ENCODE measurements at places on chromosomes 13 and 19. TPM values are rescaled to one million over a fixed set of nuclear protein-coding genes. Genes with fewer than 3 reads are reported as not detected.
A peak's percentile ranks its signal among the peaks of the same experiment; 100 is the strongest.

- DNase-seq: no peak
Measured at GRCh38 chr13:63436325-63436668, 2020.6 kb upstream of the PCDH20 start.

GRCh38 chr19:19385131-19385895 is 20.2 kb upstream of the GATAD2A start:
- peak; percentile 100 for DNase-seq

DNA sequence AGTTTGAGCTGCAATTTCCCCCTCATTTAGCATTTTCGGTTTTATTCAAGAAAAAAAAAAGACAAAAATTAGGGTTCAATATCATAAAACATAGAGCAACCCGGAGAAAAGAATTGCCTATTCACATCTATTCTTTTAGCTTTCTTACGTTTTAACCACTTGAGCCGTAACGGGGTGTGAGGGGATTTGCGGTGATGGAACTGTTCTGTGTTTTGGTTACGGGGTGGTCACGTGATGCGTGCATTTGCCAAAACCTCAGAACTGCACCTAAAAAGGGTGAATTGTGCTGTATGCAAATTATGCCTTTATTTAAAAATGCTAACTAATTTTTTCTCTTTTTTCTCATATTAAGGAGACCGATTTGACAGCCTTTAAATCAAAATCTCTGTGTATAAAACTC is 22.1 kb downstream of the CLEC11A start:
- no peak for DNase-seq

GRCh38 chr19:35860436-35860817 is 3.7 kb downstream of the KIRREL2 start:
- DNase-seq: no peak

DNA sequence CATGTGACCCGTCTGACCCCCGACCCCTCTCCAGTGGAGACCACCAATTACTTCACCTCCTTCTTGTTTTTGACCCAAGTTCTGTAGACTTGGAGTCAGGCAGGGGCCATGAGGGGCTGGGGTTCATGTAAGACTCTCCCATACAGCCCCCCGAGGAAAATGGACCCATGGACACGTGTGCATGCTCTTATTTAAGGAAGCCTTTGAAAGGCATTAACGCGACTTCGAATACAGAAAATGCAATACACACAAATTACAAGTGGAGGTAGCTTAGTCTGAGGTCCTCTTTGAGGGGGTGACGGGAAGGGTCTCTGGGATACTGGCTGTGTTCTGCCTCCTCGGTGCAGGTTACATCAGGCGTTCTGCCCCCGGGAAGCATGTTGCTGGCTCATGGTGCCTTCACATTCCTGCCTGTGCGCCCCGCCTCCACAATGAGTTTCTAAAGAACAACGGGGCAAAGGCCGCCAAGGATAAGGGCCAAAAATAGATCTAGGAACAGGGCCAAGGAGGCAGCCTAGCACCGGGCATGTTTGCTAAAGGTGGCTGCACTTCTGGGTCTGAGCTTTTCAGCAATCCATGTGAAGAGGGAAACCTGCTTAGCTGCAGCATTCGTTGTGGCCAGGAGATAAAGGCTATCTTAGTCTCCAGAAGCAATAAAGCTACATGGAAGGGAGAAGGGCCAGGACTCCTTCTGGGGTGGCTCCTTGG is 54.5 kb downstream of the RAB20 start:
- peak; percentile 46 for DNase-seq

DNA sequence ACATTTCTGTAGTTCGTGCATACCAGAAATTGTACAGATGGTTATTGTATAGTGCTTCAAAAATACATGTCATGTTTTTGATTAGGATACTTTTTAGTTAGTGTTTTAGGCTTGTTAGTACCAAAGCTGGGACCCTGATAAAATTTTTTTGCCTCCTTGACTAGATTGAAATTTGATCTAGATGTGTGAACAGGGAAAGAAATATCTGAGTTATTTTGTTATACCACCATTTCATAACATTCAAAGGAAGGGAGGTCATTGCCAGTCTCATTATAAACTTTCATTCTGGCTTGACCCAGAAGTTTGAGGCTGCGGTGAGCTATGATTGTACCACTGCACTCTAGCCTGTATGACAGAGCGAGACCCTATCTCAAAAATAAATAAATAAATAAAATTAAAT is 9.0 kb downstream of the LMO7 start:
- DNase-seq: no peak

DNA sequence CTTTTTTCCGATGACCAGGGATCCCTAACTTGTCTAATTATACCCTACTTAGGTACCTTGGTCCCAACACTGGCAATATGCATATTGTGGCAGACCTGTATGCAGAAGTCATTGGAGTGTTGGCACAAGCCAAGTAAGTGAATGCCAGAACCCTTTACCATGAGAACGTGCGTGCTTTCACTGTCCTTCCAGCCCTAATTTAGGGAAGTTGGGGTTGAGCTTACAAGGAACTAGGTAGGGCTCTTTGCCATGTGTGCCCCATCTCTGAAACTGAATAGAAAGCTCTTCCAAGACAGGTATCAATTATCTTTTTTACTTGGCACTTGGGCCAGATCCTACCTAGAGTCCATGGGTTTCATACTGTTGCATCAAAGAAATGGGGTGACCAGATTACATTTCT is 93.2 kb downstream of the FRY start:
- DNase-seq: no peak

DNA sequence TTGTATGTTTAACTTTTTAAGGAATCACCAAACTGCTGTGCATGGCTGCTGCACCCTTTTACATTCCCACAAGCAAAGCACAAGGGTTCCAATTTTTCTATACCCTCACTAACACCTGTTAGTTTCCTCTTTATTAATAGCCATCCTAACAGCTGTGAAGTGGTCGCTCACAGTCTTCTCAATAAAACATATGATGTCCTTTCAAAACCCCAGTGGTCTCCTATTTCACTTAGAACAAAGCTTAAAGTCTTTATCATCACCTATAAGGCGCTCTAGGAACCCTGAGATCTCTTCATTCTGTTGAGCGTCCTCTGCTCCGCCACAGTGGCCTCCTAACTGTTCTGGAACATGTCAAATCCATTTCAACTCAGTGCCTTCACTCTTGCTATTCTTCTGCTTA is 400.5 kb downstream of the KLF12 start:
- peak; percentile 55 for DNase-seq

- DNase-seq: no peak
Measured at GRCh38 chr19:32189956-32190706, 155.3 kb upstream of the ZNF507 start.

DNA sequence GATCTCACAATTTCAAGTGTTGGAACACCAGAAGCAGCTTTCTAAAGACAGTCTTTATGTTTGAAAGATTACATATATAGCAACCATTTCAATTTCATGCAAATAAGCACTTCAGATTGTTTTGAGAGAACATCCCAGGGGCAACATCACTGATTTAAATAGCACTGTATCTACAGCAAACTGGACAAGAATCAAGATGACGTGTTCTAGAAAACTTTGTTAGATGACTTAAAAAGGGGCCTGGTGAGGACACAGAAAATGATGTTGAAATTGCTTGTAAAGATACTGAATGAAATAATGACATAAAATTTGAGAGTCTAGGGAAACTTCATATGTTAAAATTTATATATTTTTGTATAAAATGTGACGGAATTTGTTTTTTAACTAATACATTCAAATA is 277.1 kb downstream of the KLF12 start:
- peak; percentile 60 for DNase-seq

DNA sequence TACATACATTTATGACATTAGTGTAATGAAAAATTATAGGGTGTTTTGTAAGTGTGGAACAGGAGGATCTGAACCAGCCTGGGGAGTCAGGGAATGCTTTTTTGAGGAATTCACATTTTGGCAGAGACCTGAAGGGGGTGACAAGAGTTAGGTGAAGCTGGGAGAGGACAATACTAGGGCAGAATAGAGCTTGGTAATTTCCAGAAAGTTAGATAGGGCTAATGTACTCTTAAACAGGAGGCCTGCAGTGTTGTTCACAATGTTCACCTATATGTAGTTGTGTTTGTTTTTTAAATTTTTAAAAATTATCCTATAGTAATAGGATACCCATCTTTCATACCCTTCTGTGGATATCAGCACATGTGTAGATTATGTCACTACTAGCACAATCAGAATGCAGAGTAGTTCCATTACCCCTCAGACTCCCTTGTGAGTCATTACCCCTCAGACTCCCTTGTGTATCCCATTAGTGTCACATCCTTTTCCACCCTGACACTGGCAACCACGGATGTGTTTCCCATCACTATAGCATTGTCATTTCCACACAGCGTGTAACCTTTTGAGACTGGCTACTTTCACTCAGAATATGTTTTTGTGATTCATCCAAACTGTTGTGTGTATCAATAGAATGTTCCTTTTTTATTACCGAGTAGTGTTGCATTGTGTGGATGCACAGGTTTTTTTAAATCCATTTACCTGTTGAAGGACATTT is 43.1 kb downstream of the PCCA start:
- no peak for DNase-seq

- DNase-seq: peak; percentile 90
Measured at GRCh38 chr19:49590971-49591730, at the start of gene PRR12. PRR12 (plus strand) TSS chr19:49591182; CDS start chr19:49591655, 473 bp downstream.

- no peak for DNase-seq
Measured at GRCh38 chr19:51219307-51219706, 5.6 kb upstream of the CD33 start.

DNA sequence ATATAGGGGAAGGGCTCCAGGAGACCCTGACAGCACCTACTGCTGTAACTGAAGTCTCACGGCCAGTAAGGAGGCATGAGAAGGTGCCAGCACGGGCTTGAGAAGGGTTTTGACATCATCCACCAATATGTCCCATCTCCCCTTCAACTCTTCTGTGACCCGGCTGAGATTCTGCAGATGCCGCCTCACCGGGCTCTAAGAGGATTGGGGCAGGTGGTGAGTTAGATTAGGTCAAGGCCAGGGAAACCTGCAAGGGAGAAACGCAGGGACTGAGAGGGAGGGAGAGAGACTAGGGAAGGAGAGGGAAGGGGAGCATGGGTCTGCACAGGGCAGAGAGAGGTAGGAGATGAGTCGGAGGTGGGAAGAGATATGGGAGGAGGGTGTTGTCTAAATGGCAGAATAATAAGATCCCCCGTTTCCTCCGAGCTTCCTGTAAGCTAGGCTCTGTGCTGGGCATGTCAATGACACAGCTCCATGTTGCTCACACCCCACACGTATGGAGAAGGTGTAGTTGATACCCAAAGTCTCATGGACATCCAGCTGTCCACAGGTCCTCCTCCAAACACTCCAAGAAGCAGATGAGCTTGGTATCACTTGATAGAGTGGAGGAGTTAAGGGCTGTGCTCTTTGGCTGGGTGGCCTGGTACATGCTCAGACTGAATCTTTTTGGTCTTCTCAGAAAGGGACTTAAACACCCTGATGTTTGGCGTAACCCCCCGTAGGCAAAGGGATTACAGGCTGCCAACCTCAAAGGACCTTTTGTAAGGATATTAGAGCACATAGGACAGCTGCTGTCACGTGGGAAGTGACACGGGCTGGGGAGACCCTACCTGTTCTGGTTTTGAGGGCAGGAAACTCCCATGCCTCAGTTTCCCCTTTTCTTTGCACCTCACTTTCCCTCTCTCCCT is 6.1 kb downstream of the TPRX1 start:
- DNase-seq: no peak

- peak; percentile 35 for DNase-seq
Measured at GRCh38 chr13:110520431-110521295, 40.9 kb downstream of the RAB20 start.

DNA sequence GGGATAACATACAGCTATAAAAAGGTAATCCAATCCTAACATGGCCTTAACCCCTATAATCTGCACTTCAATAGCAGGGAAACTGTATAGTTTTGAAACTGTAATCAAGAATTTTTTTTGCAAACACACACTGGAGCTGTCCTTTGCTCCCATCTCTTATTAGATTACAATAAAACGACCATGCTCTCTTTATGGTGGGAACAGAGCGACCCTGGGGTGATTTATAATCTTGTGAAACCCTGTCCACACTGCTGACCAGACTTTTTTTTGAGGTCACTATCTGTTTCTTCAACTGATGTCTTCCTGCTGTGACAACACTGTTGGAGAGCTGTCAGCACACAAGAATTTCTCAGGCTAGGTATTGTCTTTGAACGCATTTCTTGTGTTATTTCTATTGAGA is 35.3 kb downstream of the DACH1 start:
- no peak for DNase-seq

DNA sequence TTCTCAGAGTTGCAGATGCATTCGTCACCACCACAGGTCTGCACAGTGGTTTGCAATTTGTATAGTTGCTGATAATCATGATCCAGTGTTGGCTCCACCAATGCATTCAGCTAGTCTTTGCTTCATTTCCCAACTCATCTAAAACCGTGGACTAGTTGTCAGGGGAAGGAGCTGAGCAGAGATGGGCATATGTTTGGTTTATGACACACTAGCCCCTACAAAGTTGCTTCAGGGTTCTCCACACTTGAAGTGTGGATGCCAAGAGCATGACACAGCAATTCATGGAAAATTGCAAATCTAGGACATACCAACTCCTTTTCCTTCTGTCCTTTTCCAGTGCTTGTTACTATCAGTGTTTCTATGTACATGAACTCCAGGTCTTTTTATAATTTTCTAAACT is 168.0 kb downstream of the TNFSF13B start:
- no peak for DNase-seq

DNA sequence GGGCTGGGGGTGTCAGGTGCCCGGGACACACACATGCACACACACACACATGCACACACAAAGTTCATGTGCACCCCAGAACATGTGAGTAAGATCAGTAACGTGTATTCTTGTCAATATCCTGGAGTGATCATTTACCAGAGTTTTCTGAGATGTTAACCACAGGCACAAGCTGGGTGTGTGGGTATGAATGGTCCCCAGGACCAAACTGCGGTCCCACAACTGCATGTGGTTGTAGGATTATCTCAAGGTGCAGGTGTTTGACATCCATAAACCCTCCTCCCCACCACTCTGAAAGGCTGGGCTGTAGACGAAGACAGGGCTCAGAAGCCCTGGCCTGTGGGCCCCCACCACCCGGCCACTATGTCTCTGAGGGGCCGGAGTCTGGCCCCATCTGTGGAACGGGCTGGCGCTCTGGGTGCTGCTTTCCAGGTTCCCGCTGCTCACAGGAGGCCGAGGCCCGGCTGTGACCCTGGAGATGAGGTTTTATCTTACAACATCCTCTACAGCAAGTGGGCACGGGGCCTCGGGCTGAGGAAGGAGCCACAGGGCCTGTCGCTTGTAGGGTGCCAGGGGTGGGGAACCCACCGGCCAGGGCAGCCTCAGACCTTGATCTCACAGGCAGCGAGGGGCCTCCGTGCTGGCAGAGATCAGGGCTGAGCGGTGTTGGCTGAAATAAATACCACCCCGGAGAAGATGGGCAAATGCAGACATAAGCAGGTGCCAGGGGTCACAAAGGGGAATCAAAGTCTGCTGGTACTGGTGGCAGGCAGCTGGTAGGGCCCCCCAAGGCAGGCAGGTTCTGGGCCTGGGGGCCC is 4.3 kb downstream of the F2RL3 start:
- DNase-seq: no peak

- DNase-seq: peak; percentile 64
Measured at GRCh38 chr19:38288123-38288855, 15.8 kb upstream of the C19orf33 start.

GRCh38 chr19:6222884-6223283 is 56.9 kb downstream of the MLLT1 start:
- DNase-seq: no peak

Gene FGF21
- not detected for total RNA-seq

Gene DHDH
- total RNA-seq: not detected

Gene UPK1A
- not detected for total RNA-seq

Gene ZNF296
- total RNA-seq: not detected

Gene DNMT1
- 42.3 TPM for total RNA-seq

Gene UGGT2
- total RNA-seq: 64.8 TPM

Gene ZNF28
- total RNA-seq: 19.9 TPM

Gene MAG
- 2.3 TPM for total RNA-seq

Gene CYP2A7
- total RNA-seq: not detected

Measured in tongue (tissue), 3 donors.